Activated naive CD8-positive, alpha-beta T cell treated with anti-CD3 and anti-CD28 coated beads for 36 hours (primary cell): ENCODE measurements at places on chromosomes 3 and 15.

GRCh38 chr3:81197386-81197785 lies 564.1 kb downstream of the GBE1 start:
- no peak for DNase-seq

- no peak for DNase-seq
Measured at GRCh38 chr3:100125161-100125938, 11.0 kb upstream of the FILIP1L start.

DNA sequence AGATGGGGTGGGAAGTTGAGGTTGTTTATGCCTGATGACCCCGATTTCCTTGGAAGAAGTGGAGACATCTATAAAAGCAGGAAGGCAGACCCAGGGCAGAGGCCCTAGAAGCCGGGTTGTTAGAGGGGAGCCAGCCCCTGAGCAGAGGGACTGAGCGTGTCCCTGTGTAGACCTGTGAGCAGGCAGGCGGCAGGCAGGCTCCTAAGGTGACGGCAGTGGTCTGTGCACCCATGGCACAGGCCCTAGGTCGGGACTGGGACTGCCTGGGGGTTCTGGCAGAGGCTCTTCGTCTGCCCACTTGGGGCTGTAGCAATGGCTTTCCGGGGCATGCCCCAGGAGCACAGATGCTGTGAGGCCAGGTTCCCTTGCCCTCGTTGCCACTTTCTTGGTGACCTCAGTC lies 9.9 kb downstream of the SEMA4B start:
- DNase-seq = no peak

- no peak for DNase-seq
Measured at GRCh38 chr3:162370141-162370540, 873.5 kb downstream of the OTOL1 start.

DNA sequence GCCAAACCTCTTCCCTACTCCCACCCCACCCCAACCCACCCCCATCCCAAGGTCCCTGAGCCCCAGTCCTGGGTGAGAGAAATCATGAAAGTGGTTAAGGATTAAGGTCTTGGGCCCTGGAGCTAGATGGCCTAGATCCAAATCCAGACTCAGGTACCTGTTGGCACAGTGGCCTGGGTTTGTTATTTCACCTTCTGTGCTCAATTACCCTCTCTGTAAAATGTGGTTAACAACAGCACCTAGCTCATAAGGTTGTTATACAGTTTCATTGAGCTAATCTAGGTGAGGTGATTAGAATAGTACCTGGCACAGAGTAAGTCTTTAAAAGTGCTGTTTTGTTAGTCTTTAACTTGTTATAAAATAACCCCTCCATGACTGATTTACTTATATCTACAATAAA lies 6.4 kb upstream of the SNUPN start:
- DNase-seq = no peak

DNA sequence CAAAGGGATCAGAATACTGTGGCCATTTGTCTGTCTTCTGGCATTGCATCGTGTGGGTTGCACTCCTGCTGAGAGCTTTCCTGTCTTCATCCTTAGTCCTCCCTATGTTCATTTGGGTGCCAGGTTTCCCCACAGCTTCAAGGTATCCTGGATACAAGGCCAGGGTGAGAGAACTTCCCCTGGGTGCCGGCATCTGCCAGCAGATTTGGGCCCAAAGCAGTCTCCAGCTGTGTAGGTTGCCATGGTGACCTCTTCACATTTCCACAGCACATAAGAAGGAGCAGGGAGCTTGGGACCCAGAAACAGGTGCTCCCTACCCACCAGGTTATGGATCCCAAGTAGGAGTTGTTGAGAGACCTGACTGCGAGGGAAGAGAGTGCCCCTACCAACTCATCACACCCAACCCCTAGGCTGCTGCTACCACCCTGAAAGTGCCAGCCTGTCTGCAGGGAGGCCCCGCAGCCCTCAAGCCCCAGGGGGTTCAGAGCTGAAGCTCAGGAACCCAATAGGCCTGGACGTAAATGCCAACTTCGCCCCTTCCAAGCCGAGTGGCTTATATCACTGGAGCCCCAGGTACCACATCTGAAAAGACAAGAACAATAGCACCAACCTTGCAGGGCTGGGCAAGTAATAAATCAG lies 19.9 kb downstream of the TTC21A start:
- no peak for DNase-seq

GRCh38 chr3:194691481-194692283 lies 6.0 kb downstream of the FAM43A start:
- DNase-seq = no peak

GRCh38 chr3:69330891-69331400 lies 54.9 kb downstream of the FRMD4B start:
- DNase-seq = no peak

GRCh38 chr3:176505878-176506621 lies 691.2 kb downstream of the TBL1XR1 start:
- DNase-seq = no peak

DNA sequence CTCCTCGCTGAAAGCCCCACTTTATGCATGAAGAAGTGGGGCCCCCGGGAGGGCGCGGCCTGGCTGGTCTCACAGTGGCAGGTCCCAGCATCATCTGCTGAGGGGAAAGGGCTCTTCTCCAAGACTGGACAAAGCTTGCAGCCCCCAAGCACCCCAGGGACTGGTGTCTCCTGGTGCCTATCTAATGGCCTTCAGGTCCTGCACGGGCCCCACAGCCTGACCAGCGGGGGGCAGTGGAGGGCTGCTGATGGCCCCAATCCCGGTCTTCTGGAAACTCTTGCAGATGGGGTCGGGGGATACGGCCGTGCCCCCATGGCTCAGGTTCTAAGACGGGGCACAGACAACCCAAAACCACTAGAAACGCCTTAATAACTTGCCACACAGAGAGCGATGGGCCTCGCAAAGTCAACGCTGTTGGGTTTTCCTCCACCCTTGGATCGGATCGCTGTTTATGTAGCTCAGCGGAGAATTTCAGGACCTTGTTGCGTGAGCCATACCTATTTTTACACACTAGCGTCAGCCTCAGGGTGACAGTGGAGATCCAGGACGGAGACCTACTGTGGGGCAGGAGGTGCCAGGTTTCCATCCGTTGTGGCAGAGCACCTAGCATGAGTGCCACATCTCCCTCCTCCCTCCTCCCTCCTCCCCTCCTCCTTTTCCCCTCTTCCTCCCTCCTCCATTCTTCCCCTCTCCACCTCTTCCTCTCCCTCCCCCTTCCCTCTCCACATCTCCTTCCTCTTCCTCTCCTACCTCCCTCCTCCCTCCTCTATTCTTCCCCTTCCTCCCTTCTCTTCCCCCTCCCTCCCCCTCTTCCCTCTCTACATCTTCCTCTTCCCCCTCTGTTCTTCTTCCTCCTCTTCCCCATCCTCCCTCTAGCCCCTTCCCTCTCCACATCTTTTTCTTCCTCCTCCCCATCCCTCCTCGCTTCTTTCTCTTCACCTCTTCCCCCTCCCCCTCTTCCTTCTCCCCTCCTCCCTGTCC lies 79.3 kb upstream of the ALDH1L1 start:
- DNase-seq = peak; percentile 24

DNA sequence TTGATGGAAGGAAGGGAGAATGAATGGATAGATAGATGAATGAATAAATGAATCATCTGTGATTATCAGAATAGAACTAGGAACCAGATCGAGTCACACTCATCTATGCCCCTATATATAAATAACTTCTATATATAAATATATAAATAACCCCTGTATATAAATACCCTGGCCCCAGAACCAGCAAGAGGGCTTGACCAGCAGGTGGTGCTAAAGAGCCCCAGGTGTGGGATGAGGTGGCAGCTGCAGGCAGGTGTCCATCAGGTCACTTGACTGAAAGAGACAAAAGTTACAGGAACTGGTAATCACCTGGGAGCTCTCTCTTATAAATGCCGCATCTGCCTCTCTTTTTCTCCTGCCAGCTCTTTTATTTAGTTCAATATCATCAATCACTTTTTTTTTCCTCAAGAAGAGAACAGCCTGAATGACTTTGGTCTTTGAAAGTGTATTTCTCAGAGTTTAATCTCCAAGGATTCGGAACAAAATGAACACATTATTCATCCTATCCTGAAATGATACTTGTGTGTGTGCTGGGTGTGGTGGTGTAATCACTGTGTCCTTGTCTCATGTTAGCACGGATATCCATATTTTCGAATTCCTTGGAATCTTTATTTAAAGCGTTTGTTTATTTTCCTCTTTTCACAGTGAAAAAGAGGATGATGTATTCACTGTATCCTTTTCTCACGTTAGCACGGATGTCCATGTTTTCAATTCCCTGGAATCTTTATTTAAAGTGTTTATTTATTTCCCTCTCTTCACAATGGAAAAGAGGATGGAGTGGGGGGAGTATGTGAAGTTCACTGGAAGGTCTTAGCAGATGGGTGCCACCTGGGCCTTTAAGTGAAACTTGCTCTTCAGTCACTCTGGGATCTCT lies 35.4 kb upstream of the ATG7 start:
- peak; percentile 75 for DNase-seq

DNA sequence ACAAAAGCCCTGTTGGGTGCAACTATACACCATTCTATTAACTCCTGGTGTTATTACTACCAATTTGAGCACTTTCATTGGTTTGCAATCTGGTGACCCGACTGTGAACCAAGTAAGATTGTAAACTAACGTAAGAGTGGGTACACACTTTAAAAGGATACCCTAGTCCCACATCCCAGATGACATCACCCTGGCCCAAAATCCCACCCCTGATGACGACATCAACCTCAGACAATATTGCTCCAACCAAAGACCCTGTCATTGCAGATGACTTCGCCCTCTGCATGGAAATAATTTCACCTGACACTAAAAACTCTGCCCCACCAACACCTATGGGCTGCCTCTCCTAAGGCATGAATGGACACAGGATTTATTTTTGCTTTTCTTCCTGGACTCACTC lies 25.6 kb upstream of the MKRN3 start:
- DNase-seq = no peak

DNA sequence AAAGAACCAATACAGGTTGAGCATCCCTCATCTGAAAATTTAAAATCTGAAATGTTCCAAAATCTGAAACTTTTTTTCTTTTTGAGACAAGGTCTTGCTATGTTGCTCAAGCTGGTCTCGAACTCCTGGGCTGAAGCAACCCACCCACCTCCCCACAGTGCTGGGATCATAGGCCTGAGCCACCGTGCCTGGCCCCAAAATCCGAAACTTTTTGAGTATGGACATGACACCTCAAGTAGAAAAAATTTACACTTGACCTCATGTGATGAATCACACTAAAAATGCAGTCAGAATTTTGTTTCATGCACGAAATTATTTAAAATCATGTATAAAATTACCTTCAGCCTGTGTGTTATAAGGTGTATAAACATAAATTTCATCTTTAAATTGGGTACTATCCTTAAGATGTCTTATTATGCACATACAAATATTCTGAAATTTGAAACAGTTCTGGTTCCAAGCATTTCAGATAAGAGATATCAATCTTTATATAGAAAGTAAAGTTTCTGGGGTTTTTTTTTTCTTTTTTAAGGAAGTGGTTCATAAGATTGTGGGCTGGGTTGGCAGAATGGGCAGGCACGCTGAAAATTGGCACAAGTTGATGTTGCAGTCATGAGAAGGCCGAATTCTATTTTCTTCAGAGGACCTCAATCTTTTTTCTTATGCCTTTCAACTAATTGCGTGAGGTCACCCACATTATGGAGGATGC lies 72.5 kb downstream of the SPRED1 start:
- no peak for DNase-seq

DNA sequence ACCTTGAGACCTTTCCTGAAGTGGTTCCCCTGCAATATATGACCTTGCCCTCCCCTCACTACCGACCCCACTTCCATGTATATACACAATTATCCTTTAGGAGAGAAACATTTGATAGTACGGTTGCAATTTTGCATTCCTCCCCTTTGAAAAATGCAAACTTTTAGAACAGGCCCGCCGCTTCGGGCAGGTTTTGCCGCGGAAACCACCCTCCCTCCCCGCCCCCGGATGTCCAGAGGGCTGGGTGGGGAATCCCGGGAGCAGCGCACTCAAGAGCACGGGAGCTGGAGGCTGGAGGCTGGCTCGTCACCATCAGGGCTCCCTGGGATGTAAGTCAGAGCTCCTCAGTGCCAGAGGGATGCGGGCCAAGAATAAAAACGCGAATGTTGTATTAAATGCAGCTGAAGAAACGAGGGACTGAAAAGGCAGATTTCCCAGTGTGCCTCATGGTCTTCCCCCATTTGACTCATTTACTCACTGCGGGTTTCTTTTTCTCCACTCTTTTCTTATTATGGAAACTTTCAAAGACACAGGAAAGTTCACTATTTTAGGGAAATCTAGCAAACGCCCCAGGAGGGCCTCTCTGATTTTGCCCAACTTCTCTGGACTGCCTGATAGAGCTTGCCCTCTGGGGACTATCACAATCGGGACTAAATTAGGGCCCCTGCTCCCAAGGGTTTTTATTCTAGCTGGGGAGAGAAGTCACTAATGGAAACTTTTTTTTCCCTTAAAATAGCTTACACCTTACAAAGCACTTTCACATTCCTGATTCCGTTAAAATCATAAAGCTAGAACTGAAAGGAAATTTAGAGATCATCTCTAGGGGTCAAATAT lies 2.9 kb upstream of the USP3 start:
- peak; percentile 51 for DNase-seq

- peak; percentile 41 for DNase-seq
Measured at GRCh38 chr3:33047842-33048834, 48.8 kb downstream of the GLB1 start.

GRCh38 chr3:5463991-5464390 lies 276.5 kb downstream of the EDEM1 start:
- DNase-seq = no peak

- DNase-seq = peak; percentile 46
Measured at GRCh38 chr3:129824926-129825541, 68.5 kb downstream of the TMCC1 start.

DNA sequence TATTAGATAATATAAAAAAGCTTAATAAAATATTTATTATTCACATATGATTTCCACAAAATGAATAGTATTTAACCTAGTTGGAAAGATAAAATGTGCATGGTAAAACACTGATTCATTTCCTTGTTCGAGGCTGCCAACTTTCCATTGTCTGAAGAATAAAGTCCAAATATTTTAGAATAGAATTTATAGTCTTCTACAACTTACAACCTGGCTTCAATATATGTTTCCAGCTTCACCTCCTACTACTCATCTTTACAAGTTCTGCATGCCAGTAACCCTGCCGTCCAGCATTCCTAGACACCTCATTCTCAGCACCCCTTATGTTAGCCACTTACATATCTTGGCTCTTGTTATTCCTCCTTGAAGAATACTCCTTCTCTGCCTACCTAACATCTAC lies 244.5 kb downstream of the FGF12 start:
- no peak for DNase-seq

- DNase-seq = no peak
Measured at GRCh38 chr3:38655708-38656300, 6.3 kb upstream of the SCN5A start.

DNA sequence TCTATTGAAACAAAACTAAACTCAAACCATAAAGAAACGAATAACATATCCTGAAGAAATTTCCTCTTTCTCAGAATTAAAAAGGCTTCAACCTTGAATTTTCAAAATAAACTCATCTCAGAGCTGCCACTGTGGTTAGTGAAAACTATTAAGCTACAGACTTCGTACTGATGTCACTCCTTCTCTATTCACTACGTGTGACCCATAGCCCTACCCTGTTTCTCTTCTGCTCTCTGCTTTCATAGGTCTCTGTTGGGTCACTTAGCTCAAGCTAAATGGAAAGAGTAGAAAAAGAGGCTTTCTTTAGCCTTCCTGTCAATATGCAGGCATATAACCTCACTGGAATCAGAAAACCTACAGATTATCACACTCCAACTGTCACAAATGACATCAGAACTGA lies 126.6 kb upstream of the MME start:
- no peak for DNase-seq

- DNase-seq = no peak
Measured at GRCh38 chr3:55565521-55565920, 78.4 kb upstream of the WNT5A start.

GRCh38 chr3:177838766-177839350 lies 641.6 kb upstream of the TBL1XR1 start:
- no peak for DNase-seq

GRCh38 chr15:56244811-56245576 lies 1.3 kb upstream of the RFX7 start:
- DNase-seq = peak; percentile 67
